ENCODE measurements at places on chromosomes 7 and 10.

DNA sequence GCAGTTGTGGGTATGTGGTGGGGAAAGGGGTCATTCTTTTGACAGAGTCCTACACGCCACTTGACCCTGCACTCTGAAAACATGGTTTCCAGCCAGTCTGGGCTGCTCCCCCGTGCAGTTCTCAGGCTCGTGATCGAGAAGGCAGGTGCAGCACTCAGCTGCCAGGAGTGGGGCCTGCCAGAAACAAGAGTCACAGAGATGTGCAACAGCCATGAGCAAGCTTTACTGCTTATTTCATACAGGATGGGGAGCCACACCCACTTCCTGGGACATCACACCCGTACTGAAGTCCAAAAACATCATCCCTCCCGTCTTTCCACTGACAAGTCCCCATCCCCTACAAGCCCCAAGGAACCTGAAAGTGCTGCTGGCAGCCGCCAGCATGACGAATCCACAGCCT lies 9.3 kb downstream of the ATG9B start:
- no peak for DNase-seq

DNA sequence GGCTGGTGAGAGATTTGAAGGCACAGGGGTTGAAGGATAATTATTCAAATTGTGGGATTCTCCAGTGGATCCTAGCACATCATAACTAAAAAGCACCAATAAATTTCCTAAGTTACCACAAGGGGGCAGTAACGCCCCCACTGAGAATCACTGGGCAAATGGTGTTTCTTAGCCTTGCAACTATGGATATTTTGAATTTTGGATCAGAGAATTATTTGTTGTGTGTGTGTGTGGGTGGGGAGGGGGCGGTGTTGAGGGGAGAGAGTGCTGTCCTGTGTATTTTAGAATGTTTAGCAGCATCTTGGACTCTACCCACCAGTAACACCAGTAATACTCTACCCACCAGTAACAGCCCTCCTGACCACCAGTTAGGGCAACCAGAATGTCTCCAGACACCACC lies 63.3 kb upstream of the PRKG1 start:
- no peak for DNase-seq

DNA sequence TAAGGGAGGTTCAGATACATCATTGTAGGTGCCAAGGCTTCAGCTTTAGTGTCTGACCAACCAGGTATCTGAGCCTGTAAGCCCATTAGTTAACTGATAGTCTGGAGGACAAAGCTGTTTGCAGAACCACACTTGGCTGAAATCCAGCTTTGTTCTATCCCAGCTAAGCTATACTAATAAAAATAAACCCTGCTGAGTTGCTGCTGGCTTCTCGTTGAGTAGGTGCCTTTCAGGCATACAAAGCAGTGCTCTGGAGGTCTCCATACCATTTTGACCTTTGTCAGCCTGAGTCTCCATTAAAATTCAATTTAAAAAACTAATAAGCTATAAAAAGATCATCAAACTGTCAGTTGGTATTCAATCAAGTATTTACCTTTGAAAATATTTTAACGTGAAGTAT lies 22.0 kb downstream of the CDCA7L start:
- DNase-seq: no peak

DNA sequence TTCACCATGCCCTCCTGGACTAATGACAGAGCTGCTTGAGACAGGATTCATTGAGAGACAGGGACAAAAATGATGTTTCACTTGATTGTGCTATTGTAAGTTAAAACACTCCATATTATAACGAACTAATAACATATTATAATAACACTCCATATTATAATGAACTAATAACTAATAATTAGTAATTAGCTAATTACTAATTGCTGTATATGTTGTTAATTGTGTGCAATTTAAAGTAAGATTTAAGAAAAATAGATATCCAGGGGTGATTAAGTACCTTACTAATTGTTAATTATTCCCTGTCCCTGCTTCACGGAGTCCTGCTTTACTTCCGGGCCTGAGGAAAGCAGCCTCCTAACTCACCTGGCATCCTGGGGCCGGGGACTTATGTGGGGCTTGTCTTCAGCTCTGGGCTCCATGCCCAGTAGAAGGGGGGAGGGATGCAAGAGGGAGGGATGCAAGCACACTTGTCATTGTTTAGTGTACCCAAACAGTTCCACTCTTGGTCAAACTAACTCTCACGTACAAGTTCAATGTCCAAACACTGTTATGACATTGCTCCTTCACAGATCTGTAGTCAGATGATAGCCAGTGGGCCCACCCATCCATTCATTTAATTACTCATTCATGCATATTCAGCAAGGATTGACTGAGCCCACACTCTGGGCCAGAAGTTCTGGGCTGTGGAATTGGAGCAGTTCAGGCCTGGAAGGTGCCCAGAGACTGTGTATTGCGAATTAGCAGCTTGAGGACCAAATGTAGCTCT lies 53.8 kb downstream of the COL13A1 start:
- no peak for DNase-seq

GRCh38 chr10:133158756-133159610 lies 1.0 kb upstream of the KNDC1 start:
- DNase-seq: no peak

DNA sequence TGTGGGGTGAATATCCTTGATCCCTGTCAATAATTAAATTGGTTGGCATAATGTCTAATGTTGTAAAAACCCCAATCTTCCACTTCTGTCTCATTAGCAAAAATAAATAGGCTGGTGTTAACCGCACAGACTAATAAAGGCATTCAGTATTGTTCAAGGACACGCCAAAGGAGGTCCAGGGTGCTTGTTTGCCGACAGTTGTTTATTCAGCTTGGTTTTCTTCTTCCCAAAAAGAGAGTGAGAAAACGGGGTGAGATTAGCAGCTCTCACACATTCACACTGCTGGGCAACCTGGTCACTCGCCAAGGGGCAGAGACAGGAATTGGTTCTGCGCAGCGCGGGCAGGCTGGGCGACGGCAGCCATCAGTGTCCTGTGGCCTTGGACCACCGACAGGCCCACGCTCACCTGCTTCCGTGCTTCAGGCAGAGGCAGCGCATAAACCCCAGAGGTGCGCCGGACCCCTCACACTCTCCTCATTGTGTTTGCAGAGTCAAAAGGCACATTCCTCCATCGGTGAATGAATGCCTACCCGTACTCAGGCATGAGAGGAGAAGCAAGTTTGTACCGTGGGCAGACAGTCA lies 26.2 kb upstream of the LMBR1 start:
- DNase-seq: no peak

- no peak for DNase-seq
Observed at GRCh38 chr7:42722716-42723115, 189.2 kb downstream of the C7orf25 start.
